ENCODE measurements at places on chromosomes 12 and 14. TPM values are rescaled to one million over a fixed set of nuclear protein-coding genes. Genes with fewer than 3 reads are reported as not detected.

DNA sequence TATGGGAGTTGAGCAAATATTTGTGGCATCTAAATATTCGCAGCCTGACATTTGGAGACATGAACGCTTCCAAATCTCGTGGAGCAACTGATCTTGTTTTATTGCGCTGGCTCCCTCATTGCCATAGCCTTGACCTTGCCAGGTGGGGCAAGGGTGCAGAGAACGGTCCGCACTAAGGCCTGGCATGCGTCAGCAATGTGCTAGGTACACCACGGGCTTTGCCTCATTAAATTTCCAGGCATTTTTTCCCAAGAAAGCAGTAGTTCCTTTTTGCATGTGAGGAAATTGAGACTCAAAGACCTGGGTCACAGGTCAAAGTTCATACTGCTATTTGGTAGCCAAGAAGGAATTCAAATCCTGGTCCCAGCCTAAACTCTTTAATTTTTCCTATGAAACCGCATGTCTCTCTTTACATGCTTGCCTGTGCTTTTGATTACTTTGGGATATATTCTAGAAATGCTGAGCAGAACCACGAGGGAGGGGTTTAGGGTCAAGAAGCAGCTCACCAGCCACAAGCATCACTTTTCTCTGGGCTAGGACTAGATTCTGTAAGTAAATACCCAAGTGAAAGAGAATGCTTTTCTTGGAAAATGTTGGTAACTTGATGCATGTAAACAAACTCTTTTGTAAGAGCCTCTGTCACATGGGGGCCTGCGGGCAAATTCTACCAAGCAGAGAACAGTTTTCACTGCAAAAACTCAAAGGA is 891.6 kb downstream of the VRK1 start:
- no peak for DNase-seq

DNA sequence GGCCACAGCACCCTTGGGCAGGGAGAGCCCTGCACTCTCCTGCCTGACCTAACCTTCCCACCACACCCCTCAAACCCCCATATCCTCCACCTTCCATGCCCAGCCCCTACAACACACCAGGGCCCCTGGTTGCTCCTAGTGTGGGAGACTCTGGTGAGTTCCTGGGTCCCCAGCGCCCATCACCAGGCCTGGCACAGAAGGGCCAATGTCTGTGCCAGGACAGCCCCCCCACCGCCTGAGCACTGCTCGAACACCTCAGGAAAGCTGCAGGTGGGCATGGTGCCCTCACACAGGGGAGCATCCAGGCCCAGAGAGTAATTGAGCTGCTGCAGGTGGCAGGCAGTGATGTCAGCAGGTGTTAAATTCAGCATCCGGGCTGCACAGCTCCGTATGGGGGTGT is 15.2 kb downstream of the ADCY6 start:
- DNase-seq, result no peak

- DNase-seq, result no peak
These were observed 9.9 kb downstream of the FOXA1 start for GRCh38 chr14:37585101-37585511.

DNA sequence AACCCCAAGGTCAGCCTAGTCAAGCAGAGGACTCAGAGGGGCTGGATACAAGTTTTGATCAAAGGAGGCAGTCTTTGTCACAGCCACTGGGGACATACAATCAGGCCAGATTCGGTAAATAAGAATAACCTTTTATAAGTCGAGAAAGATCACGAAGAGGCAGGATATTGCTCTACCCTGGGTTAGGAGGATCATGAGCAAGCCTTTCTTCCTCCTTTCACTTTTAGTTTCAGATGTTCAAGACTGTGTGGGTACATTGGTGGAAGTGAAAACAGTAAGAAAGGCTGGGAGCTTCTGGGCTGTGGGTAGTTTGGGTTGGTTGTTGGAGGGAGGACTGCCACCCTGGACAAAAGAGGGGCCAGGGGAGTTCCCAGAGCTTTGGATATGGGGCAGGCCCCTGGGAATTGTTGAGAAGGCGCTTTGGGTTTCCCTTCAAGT is 127.7 kb downstream of the SNAPC1 start:
- peak; percentile 19 for DNase-seq

DNA sequence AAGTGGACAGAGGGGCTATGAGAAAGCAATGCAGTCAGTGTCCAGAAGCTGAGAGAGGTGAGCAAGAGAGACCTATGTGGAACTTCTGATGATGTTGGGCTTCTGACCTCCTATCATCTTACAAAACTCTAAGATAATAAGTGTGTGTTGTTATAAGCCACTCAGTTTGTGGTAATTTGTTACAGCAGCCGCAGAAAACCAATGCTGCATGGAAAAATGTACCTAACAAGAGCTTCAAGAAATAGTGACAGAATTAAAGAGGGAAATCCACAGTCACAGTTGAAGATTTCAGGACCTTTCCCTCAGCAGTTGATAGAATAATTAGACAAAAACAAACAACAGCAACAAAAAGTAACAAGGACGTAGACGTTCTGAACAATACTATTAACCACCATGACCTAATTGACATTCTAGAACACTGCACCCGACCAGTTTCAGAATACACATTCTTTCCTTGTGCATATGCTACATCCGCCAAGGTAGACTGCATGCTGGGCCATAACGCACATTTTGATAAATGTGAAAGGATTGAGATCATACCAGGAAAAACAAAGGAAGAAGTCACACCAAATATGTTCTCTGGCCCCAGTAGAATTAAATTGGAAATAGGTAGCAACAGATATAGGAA is 1.8 kb upstream of the EVL start:
- DNase-seq, result peak; percentile 25

DNA sequence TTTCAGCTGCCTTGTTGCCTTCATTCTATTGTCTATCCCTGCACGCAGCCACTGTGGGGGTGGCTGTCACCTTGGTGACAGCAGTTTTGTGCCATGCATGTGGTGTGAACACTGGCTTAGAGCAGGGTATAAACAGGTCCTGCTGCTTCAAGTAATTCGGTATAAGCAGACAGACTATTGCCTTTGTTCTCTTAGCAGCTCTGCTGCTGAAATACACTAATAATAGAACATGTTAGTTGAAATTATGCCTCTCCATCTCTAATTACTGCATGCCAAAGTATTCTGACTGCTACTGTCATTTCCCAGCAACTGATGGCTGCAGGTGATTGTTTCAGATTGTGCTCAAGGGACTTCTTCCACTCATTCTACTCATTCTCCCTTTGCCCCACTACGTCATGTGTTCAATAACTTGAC is 34.6 kb downstream of the PTPRO start:
- no peak for DNase-seq

GRCh38 chr14:69129264-69129880 is 23.5 kb downstream of the DCAF5 start:
- peak; percentile 69 for DNase-seq

- DNase-seq, result no peak
These were observed 59.6 kb downstream of the PRKD1 start for GRCh38 chr14:29868000-29868399.

DNA sequence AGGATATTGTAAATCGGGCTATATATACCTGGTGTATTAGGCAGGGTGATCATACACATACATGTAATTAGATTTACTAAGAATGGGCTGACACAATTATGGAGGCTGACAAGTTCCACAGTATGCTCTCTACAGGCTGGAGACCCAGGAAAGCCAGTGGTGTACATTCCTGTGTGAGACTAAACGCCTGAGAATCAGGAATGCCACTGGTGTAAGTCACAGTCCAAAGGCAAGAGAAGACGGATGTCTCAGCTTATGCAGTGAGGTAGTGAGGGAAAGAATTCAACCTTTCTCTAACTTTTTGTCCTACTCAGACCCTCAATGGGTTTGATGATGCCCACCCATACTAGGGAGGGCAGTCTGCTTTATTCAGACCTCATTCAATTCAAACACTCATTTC is 57.1 kb downstream of the METTL25 start:
- DNase-seq, result no peak

- no peak for DNase-seq
These were observed 29.3 kb downstream of the KICS2 start for GRCh38 chr12:64192644-64193444.

- DNase-seq, result peak; percentile 84
These were observed 9.2 kb downstream of the DGKA start for GRCh38 chr12:55940065-55940732.

DNA sequence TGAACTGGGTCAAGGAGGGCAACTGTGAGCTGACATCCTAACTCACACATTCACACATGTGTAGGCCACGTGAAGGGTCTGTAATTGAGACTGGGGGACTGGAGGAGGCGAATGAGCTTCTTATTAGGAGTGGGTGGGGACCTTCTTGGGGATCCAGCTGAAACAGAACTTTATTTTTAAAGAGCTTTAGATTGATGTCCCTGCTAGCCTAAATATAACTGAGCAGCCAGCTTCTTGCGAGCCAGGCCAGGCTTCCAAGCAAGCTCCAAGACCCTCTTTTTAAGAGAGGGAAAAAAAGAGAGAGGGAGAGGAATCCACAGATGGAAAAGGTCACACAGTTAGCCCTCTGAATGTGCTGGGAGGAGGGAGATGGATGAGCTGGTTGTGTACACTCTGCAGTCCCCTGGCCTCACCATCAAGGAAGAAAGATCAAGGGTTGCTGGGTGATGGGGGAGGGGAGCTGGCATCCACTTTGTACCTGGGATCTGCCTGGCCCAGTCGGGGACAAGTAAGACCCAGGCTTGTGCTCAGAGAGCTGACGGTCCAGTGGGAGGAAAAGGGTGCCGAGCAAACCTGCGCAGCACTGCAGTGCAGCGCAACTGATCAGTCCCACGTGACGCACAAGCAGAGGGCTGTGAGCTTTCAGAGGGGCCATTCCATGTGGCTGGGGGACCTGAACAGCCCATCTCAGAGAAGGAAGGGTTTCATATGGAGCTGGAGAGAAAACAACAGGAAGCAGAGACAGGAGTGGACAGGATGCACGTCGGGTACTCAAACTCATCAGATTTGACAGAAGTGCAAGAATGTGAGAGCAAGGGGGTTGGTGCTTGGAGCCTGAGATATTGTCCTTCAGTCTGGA is 154.5 kb downstream of the ZFP36L1 start:
- no peak for DNase-seq

DNA sequence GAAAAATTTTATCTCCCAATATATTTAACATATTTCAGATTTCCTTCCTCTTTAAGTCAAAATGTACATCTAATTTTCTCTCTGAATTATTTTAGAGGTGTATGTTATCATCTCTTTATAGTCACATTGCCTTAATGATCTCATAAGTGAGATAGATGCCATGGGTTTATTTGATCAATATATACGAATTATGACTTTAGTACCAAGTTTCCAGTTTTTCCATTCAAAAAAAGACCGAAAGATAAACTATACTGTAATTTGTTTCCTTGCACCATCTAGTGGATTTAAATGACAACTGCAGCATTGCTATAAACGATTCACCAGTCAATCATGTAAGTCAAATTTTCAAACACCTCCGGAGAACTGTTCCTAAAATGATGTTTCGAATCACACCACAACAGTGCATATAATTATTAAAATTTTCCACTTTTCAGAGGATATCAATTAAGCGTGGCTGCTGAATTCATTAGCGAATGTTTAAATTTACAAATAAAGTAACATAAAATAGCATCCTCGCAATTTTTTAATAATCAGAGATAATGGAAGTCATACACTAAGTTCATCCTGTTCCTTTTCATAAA is 419 bp upstream of the ATXN7L3B start:
- no peak for DNase-seq

DNA sequence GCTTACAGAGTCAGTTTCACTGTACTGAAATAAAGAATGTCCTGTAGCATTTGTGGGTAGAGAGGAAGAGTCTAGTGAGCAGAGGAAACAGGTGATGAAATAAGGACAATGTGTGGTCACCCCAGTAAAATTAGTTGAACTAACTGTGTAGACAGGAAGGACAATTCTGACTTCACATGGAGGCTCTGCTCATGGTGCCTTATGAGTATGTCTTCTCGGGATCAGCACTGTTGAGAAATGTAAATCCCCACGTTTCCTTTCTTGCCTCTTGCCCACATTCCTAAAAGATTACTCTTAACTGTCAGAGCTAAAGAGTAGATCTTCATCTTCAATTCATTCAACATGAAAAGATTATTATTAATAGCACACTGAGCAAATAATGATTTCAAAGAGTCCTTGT is 113.2 kb upstream of the FLRT2 start:
- no peak for DNase-seq

GRCh38 chr12:83210933-83211332 is 524.2 kb downstream of the TMTC2 start:
- no peak for DNase-seq

DNA sequence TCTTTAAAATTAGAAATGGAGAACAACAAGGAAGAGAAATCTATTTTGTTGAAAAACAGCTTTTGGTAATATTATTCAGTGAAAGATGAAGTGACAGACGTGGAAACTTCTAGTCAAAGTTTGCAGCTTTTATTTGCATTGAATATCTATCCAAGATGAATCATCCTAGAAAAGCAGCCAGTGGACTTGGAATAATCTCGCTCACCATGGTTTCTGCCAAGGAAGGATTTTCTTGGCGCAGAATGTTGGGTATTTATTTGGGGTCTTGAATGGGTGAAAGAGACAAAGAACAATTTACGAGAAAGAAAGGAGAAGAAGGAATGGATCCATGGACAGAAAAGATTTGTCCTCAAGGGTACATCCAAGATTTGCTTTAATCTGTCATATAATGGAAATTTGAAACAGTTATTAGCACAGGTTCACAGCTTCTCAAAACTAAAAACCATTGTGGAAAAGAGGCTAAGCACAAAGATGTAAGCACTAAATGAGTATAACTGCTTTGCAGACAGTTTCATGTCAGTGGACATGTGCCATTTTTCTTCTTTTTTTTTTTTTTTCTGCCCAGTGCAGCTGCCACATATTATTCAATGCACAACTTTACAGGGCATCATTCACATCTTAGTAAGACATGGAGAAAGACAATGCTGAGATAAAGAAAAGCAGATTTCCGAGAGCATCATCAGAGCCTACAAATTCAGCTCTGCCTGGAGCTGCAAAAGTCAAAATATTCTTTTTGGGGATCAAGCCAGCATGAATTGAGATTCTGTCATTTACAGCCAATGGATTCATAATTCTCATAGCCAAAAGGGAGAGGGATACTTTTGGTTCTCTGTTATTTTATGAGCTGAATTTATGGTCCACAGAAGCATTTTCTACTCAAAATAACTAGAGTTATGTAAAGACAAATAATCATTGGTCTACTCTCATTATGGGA is 333.7 kb downstream of the DAD1 start:
- no peak for DNase-seq

DNA sequence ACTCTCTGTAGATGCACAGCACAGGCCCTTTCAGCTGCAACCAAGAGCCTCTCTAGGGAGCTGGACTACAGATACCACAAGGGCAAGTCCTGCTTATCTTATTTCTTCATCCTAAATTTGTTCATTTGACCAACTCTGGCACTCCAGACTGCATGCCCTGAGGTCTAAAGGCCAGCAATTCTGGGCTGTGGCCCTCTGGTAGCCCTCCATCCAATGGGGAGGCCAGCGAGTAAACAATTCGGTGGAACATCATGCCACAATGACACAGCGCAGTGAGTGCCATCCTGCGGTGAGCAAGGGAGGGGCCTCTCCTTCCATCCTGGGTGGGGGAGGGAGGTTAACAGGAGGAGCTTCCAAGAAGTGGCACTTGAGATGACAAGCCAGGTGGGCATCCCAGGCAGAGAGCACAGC is 652 bp upstream of the SELPLG start:
- peak; percentile 74 for DNase-seq

The PPP1R1A gene
- not detected for total RNA-seq

The ZNF268 gene
- total RNA-seq, result 9.6 TPM

The COPS7A gene
- 42.9 TPM for total RNA-seq

The PLEKHD1 gene
- total RNA-seq, result 0.05 TPM

The HSP90B1 gene
- total RNA-seq, result 285 TPM

The MCRS1 gene
- total RNA-seq, result 62.8 TPM

The ZFYVE21 gene
- 16.4 TPM for total RNA-seq

The ACSS3 gene
- total RNA-seq, result not detected

The SLCO1B1 gene
- total RNA-seq, result not detected

The JPH4 gene
- not detected for total RNA-seq

The CCDC177 gene
- not detected for total RNA-seq

The BIN2 gene
- 46.3 TPM for total RNA-seq

The CKB gene
- total RNA-seq, result 2.6 TPM

The KCNK10 gene
- total RNA-seq, result not detected

The SLC48A1 gene
- total RNA-seq, result 5.2 TPM

Data from activated naive CD4-positive, alpha-beta T cell treated with anti-CD3 and anti-CD28 coated beads, Interleukin-2, amount 50 U/mL, for 72 hours (primary cell).